ENCODE measurements at places on chromosomes 2 and 18.

DNA sequence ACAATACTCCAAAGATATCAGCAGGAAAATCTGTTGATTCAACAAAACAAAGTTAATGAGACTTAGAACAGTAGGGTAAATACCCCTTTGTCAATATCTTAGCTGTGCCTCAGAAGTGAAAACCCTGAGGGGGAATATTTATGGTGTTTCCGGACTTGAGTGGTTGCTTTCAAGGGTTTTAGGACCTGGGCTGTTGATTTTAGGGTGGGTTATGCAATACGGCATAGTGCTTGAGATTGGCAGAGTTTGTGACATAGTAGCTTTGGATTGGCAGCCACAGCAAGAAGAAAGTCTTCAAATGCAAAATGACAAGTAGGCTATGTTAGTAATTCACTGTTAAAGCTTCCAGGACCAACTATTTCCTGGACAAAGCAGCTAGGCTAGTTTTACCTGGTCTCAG lies 826.3 kb upstream of the CDH2 start:
- DNase-seq = no peak

DNA sequence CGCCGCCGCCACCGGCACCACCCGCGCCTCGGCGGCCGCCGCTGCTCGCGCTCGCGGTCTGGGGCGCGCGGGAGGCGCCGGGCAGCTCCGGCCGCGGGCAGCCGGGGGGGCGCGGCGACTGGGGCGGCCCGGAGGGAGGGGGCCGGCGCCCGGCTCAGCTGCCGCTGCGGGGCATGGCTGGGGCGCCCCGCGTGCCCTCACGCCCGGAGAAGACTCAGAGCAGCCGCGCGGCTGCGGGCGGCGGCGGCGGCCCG lies 295 bp downstream of the GAREM1 start:
- DNase-seq = no peak

DNA sequence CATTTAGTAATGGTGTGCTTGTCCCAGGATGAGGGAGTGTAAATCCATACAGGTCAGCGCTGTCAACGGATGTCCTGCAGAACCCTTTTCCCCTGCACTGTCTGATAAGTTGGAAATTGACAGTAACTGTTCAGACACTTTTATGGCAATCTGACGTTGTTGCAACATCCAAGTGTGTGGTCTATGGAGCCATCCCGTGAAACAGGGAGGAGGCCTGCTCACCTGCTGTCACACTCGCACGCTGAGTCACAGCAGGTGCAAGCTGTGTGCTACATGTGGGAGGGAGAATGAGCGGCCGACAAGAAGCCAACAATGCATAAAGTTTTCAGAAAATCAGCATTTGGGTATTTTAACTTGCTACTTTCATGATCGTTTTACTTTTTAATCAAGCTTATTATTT lies 43.7 kb upstream of the RMDN2 start:
- no peak for DNase-seq

DNA sequence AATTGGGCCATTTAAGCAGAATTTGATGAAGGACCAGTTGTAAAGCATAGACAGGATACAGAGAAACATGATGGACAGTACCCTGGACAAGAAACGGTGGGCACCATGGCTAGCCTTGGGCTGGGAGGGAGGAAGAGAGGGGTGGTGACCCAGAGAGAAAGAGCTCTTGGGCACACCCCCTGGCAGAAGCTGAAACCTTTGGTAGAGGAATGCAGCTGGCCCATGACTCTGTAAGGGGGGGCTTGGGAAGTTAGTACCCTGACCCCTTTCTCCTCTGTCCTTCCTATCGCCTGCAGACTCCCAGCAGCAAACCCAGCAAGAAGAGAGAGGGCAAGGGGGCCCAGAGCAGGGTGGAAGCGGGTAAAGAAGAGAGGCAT lies 32.6 kb downstream of the MRPL44 start:
- no peak for DNase-seq

- no peak for DNase-seq
Observed at GRCh38 chr2:200158647-200159356, 147.7 kb upstream of the SPATS2L start.

DNA sequence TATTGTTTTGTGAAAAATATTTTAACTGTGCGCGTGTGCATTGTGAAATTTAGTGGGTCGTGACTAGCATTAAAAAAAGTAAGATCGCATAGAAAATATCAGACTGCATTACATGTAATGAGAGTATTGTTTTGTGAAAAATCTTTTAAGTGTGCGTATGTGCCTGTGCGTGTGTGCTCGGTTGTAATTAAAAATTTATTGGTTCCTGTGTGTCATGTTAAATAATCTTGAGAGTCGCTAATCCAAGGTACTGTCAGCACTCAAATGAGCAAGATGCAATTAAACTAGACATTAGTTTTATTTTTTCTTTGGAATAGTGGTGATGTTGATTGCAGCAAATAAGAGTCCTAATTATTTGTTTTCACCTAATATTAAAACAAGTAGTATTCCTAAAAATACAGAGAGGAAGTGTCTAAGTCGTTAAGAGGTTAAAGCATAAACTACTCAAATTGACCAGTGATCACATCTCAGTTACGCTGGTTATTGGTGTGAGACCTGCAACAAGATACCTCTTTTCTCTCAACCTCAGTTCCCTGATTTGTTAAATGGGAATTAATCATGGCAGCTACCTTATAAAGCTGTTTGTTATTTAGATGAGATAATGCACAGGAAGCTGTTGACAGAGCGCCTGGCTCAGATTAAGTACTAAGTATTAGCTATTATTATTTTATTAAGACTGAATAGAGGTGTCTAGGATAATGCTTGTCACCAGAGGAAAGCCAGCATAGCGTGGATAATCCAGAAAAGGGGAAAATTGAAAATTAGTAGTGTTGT lies 1.9 kb downstream of the ZDBF2 start:
- DNase-seq = no peak

DNA sequence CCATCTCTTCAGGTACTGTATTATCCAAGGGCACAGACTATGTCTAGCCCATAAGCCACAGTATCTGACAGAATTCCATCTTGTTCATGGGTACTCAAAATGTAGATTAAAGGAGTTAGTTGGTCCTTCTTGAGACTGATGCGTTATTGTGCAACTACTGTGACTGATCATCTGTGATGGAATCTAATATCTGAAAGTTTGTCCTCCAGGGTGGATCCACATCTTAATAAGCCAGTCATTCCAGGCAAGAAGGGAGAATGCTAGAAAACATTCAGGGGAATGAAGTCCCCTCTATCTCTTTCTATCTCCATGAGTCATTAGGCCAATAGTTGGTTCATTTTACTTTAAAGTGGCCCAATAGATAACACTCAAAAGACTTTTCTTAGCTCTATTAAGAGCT lies 252.6 kb downstream of the EXOC6B start:
- no peak for DNase-seq

- no peak for DNase-seq
Observed at GRCh38 chr2:188291617-188292347, at the start of gene GULP1. GULP1 (plus strand) TSS chr2:188291874; CDS start chr2:188477703, 185,829 bp downstream.

- DNase-seq = no peak
Observed at GRCh38 chr2:101400506-101401325, 13.4 kb upstream of the CREG2 start.

All from stimulated activated CD4-positive, alpha-beta T cell treated with anti-CD3 and anti-CD28 coated beads, Interleukin-1b, Interleukin-23, amount 100 ng/mL, for 1 hour (primary cell).